ENCODE measurements at places on chromosomes 6 and 20.

DNA sequence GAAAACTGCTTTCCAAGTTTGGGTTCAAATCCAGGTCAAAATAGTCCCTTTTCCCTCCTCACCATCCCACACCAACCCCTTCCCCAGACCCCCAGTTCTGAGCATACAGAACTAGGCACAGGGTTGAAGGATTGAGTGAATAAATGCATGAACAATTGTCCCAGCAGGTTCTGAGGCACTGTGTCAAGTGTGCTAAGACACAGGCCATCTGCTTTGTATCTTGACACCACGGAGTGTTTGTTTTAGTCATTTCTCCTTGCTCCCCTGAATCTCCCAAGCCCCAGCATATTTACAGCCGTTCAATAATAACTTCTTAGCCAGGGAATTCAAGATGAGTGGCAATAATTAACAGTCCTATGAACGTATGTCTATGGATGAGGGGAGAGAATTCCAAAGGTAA is 102.8 kb upstream of the JARID2 start:
- DNase-seq = no peak

- no peak for DNase-seq
Observed at GRCh38 chr6:29941471-29941870, 861 bp upstream of the HLA-A start.

DNA sequence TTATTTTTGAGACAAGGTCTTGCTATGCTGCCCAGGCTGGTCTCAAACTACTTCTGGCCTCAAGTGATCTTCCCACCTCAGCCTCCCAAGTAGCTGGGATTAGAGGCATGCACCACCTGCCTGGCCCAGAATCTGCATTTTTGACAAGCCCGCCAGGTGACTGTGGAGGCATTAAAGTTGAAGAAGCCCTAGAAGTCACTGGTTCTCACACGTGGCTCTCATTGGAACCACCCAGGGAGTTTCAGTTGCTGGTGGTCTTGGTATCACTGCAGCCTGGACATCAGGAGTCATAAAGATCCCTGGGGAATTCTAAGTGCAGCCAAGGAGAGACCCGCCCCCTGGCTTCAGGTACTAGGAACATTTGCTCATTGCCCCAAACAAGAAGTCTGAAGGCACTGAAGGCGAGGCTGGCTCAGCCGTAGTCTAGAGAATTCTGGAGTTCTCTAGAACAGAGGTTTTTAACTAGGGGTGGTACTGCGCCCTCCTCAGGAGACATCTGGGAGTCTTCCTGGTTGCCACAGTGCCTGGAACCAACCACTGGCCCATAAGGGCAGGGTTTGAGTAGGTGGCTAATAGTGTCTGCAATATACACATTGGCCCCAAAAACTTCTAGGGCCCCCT is 182.8 kb downstream of the ZMYND8 start:
- no peak for DNase-seq

- DNase-seq = no peak
Observed at GRCh38 chr6:166026586-166027126, 141.0 kb downstream of the TBXT start.

GRCh38 chr6:168508903-168509302 is 67.9 kb downstream of the SMOC2 start:
- DNase-seq = no peak

- no peak for DNase-seq
Observed at GRCh38 chr6:167329014-167329413, 4.1 kb downstream of the TTLL2 start.

DNA sequence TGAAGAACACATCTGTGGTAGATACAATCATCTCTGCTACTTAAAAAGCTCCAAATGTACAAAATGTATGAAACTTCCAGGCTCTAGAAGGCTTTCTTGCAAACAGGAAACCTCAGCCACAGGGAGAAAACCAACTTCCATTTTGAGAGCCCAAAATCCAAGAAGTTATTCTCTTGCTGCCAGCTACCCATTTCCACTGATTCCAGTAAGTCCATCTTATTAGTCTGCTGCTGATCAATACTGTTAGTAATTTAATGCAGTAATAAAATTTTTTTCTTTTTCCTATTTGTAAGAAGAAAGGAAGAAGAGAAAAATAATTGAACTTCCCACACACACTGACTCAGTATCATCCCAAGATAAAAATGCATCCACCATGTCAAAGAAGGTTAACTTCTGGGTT is 169.5 kb downstream of the TASP1 start:
- no peak for DNase-seq

GRCh38 chr6:31882344-31882743 is 3.5 kb upstream of the SLC44A4 start:
- no peak for DNase-seq

GRCh38 chr6:154921482-154921881 is 73.6 kb upstream of the TIAM2 start:
- DNase-seq = no peak

DNA sequence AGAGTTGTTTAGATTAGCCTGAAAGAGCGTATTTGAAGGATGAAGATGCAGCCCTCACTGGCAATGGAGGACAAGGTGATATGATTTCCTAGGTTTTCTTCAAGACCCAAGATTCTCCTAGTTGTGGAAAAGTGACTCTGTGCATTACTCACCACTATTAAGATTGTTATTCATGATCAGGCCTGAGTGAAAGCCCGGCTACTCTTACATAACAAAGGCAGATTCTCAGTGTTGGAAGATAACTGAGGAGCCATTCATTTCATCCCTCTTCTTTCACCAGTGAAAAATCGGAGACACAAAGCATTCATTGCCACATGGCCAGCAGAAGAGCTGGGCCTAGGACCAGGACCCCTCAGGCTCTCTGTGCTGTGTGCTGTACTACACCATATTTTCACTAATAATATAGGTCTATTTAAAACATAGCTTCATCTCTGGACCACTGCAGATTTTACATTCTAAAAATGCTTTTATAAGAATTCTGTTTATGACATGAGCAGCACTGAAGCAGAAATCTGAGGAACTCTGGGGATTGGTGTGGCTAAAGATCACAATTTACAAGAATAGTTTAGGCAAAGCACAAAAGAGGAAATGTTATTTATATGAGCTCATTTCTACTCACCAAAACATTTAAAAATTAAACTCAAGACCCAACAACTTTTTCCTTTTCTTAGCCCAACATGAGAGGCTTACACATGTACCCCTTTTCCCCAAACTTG is 181.9 kb upstream of the CCN2 start:
- DNase-seq = no peak

DNA sequence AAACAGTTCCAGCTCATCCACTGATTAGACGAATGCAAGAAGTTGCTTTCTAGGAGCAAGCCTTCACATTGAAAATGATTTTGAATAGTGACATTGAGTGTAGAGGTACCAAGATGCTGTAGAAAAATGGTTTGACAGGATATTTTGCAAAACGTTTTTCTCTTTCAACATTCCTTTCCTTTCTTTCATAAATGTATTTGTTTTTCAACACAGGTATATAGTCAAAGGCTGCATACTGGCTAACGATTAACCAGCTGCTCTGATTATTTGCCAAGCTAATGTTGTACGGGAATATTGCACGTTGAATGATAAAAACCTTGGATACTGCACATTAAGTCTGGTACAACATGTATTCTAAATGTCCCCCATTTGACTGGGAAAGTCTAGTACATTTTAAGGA is 78.8 kb upstream of the TENT5A start:
- no peak for DNase-seq

DNA sequence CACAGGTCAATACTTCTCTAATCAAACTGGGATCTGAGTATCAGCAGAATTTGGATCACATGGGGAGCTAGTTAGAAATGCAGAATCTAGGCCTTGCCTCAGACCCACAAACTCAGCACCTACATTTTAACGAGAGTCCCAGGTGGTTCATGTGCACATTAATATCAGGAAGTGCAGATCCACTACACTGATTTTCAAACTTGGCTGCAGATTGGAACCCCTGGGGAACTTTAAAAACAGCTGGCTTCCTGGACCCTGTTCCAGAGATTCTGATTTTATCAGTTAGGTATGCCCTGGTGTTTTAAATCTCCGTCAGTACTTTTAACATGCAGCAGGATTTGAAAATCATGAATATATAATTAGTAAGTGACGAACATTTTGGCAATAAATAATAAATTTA is 1.9 kb upstream of the CST8 start:
- DNase-seq = no peak

GRCh38 chr6:167094436-167094819 is 28.5 kb upstream of the CCR6 start:
- no peak for DNase-seq

GRCh38 chr20:24332956-24333355 is 136.5 kb upstream of the SYNDIG1 start:
- DNase-seq = no peak

GRCh38 chr6:109474995-109475394 is 8.0 kb downstream of the ZBTB24 start:
- no peak for DNase-seq

- no peak for DNase-seq
Observed at GRCh38 chr6:156507106-156507505, 270.1 kb upstream of the ARID1B start.

- no peak for DNase-seq
Observed at GRCh38 chr20:33871362-33871761, 60.2 kb downstream of the CHMP4B start.

DNA sequence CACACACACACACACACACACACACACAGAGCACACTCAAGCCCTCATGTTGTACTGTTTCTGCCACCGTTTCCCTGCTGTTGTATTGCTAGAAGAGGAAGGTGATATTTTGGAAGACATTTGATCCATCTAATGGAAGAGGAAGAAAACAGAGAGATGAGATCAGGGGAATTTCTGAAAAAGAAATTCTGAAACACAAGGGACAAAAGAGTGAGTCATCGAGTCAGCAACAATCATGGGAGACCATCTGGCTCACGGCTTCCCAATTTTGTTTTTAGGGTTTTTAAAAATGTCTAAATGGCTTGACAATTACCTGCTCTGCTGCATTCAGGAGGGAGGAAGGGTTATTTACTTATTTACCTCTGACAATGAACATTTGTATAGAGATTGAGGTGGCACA is 22.0 kb downstream of the SOX4 start:
- no peak for DNase-seq

- DNase-seq = no peak
Observed at GRCh38 chr6:158816329-158816728, 2.8 kb downstream of the EZR start.

DNA sequence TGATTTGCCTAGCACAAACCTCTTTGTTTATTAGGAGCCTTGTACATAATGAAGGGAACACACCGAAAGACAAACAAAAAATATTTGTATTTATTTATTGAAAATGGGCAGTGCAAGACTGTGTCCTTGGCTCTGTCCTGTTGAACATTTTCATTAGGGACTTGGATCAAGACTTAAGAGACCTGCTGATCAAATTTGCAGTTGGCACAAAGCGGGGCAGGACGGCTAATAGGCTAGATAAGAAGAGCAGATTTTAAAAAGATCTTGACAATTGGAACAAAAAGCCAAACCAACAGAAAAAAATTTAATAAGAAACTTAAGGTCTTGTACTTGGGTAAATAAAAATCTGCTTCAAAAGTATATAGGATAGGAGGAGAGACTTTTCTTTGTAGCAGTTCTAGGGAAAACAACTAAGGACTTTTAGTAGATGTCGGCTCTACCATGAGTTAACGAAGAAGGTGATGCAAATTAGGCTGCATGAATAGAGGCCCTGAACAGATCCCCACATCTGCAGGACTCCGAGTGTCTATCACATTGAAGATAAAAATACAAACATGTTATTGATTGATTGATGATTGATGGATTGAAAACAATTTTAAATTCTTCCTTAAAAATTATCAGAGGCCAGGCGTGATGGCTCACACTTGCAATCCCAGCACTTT is 124.1 kb upstream of the SPACA1 start:
- no peak for DNase-seq

GRCh38 chr20:6651561-6651960 is 115.9 kb upstream of the BMP2 start:
- DNase-seq = no peak

- no peak for DNase-seq
Observed at GRCh38 chr20:33671573-33672288, 2.5 kb downstream of the NECAB3 start.

DNA sequence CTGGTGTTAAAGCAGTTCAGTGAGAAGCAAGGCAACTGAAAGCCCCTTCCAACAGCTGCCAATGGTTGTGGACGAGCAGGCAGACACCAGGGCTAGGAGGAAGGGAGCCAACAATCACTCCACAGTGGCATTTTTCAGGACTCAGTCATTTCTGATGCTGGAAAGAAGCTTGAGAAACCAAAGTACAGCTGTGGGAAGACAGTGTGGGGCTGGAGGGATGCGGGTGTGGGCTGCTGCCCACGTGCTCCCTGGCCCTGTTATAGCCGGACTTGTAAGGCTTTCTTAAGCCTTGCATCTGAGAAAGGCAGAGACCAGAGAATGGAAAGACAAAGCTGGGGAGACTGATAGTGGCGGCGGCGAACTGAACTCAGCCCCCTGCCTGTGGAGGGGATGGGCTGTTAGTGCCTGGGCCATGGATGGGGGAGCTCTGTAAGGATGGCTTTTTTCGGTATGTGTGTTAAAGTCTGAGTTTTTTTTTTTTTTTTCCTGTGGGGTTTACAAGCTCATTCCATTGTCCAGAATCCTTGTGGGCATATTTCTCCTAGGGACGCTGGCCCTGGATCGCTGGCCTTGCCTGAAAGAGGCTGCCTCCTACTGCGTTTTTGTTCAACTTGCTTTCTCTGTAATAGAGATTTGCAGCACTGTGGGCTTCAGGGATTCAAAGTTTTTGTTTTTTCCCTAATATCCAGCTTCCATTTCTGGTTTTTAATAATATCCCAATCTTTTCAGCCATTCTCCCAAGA is 91.7 kb downstream of the GJA10 start:
- DNase-seq = no peak

DNA sequence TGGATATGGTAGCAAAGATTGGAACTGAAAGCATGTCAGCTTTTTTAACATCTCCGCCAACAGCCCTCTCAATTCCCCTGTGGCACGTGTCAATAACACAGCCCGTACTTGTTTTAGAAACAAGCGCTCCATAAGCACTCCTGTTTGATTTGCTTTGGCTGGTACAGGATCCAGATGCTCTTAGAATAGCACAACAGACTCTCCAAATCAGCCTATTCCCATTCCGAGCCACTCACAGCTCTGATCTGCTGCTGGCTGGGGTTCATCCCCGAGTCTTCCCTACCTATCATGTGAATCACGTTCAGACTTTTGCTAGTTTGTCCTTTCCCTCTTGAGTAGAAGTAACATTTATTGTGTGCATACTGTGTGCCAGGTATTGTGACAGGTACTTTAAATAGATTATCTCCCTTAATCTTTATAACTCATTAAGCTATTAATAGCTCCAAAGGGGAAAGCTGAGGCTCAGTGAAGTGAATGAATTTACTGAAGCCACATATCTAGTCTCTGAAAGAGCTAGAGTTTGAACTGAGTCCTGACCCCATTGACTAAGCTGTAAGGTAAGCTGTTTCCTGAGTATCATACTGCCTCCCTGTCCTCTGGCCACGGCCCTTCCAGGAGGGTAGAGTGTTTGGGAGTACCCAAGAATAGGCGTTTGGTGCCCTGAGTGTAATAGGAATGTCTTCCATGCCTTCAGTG is 46.7 kb downstream of the RALY start:
- no peak for DNase-seq

DNA sequence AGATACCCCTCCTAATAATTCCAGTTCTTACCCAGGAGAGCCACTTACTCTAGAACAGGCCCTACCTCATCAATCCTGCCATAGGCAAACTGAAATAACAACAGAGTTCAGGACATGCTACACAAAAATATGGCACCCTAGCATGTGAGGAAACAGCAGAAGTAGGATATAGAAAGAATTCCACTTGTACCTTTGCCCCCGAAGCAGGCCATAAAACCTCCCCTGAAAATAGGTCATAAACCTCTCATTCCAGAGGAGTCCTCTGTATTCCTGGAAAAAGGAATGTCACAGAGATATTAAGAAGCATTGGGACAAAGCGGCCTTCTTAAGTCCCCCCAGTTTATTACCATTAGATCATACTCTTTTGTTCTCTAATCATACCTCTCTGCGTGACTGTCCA is 504.3 kb upstream of the MARCKS start:
- no peak for DNase-seq
